ENCODE measurements at places on chromosomes 6 and 20. TPM values are rescaled to one million over a fixed set of nuclear protein-coding genes. Genes with fewer than 3 reads are reported as not detected.

SLCO4A1 gene
- 3.6 TPM for total RNA-seq

OLIG3 gene
- total RNA-seq = not detected

AIG1 gene
- total RNA-seq = 53.1 TPM

RHAG gene
- not detected for total RNA-seq

RAB23 gene
- 30.0 TPM for total RNA-seq

AGER gene
- total RNA-seq = 4.1 TPM

MMS22L gene
- total RNA-seq = 11.4 TPM

CCN5 gene
- not detected for total RNA-seq

FHL5 gene
- total RNA-seq = not detected

DPPA5 gene
- total RNA-seq = not detected

KCNK5 gene
- total RNA-seq = not detected

CD93 gene
- total RNA-seq = not detected
